ENCODE measurements at places on chromosomes 13 and 19.

- no peak for DNase-seq
Measured at GRCh38 chr19:38145623-38146022, 78.4 kb downstream of the DPF1 start.

- no peak for DNase-seq
Measured at GRCh38 chr19:4620675-4621074, 18.6 kb upstream of the TNFAIP8L1 start.

GRCh38 chr13:97191142-97191541, 31.0 kb upstream of the MBNL2 start:
- no peak for DNase-seq

GRCh38 chr13:114268344-114269280, 12.8 kb upstream of the UPF3A start:
- DNase-seq: no peak

DNA sequence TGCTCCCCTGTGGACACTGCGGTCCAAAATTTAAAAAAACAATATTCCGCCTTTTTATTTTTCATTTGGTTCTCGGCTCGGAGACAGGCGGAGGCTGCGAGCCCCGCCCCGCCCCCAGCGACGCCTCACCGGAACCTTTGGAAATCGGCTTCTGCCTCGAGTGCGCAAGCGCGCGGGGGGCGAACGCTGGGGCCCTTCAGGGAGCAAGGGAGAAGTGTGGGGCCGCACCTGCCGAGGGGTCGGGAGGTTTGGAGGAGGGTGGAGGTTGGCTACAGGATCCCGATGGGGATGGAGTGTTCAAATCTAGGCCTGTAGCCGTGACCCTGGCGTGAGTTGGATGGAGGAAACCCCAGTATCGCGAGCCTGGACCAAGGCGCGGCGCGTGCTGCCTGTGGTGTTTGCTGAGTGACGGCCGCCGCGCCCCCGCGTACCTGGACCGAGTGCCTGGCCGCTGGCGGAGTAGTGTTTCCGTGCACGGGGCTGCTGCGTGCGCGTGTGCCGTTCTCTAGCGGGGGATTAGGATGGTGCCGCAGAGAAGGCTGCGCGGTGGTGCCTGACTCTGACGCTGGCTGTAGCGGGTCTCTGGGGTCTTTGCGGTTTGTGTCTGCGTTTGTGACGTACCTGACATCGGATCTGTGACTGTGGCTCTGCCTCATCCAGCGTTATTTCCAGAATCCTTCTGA, 565 bp upstream of the ZFP30 start:
- peak; percentile 60 for DNase-seq

GRCh38 chr19:3591876-3592613, 6.8 kb downstream of the GIPC3 start:
- DNase-seq: no peak

- no peak for DNase-seq
Measured at GRCh38 chr19:51144482-51145045, 2.5 kb downstream of the SIGLEC7 start.

GRCh38 chr19:7534531-7535046, 928 bp upstream of the PNPLA6 start:
- no peak for DNase-seq

- no peak for DNase-seq
Measured at GRCh38 chr13:113666329-113666670, 719 bp upstream of the GRK1 start.

- no peak for DNase-seq
Measured at GRCh38 chr13:46896341-46897137, at the start of gene HTR2A. Gene HTR2A (minus strand): TSS chr13:46897053. CDS start chr13:46895906, 1,147 bp downstream.

GRCh38 chr13:48528720-48529119, 4.2 kb downstream of the RCBTB2 start:
- DNase-seq: no peak

DNA sequence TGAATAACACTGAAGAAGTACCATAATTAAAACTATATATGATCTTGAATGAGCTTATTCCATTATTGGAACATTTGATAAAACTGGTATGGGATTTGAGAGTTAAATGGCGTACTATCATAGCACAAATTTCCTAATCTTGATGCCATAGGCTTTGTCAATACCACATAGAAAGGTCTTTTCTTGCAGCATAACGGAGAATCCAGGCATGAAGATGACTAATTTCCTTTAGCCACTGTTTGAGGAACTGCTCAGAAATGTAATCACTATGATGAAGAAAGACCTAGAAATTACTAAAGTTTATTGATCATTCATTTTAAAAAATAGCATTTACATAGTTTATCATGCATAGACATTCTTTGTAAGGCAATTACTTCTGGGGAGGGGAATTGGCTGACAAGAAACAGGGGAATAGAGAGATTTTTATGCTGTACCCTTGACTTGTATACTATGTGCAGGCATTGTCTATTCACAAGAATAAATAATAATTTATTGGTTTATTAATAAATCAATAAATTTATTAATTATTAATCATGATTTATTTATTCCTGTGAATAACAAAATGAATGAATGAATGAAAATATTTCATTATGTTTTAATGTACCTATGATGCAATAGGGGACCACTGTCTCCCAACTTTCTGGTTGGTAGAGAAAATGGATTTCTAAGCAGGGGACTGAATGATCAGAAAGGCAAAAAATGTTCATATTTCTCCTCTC, 2676.6 kb downstream of the PCDH9 start:
- no peak for DNase-seq

DNA sequence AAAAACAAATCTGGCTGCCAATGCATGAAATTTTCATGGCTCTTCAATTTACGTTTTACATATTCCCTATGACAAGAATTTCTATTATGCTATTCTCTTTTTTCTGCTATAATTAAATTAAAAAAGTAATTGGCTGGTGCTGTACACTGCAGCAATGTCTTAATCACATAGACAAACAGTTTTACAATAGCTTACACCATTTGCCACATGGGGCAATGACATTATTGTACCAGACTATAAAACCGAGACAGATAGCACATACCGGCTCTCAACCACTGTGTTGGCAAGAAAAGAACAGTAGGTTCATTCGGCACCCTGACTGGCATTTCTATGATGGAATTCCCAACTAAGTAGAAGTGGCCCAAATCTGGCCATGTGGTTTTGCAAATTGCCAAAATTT, 67.7 kb downstream of the DACH1 start:
- no peak for DNase-seq

- DNase-seq: no peak
Measured at GRCh38 chr13:78779608-78780007, 120.7 kb upstream of the OBI1 start.

GRCh38 chr13:74025369-74025768, 108.8 kb downstream of the KLF12 start:
- DNase-seq: no peak

- DNase-seq: peak; percentile 83
Measured at GRCh38 chr19:2084993-2085720, 11.0 kb downstream of the MOB3A start.

DNA sequence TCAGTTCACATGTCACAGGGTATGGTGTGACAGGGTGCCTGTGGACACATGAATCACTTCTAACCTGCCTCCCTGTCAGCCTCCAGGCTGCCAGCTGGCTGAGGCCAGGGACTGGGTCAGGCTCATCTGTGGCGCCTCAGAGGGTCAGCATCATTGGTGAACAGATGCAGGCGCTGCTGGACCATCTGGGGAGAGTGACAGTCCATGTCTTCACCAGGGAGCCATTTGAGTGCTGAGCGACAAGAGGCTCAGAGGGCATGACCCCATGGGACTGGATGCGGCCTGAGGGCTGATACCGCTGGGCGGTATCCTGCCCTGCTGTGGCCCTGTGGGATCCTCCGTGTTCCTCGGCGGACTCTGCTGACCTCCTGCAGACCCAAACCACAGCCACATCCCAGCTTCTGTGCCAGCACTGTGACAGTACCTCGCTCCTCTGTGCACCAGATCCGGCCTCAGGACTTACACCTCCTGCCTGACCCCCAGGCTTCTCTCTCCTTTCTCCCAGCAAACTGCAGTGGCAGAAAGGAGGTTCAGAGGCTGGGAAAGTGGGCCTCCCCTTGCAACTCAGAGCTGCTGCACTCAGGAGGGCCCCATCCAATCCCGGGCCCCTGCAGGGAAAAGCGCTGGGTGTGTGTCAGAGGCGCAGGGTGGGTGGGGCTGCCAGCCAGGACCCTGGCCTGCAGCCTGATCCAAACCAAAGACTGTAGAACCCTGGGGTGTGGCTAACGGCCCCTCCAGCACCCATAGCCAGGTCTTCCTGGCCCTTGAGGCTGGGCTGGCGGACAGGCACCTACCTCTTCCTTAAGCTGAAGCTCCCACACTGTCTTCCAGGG, 10.2 kb downstream of the ACTMAP start:
- no peak for DNase-seq

DNA sequence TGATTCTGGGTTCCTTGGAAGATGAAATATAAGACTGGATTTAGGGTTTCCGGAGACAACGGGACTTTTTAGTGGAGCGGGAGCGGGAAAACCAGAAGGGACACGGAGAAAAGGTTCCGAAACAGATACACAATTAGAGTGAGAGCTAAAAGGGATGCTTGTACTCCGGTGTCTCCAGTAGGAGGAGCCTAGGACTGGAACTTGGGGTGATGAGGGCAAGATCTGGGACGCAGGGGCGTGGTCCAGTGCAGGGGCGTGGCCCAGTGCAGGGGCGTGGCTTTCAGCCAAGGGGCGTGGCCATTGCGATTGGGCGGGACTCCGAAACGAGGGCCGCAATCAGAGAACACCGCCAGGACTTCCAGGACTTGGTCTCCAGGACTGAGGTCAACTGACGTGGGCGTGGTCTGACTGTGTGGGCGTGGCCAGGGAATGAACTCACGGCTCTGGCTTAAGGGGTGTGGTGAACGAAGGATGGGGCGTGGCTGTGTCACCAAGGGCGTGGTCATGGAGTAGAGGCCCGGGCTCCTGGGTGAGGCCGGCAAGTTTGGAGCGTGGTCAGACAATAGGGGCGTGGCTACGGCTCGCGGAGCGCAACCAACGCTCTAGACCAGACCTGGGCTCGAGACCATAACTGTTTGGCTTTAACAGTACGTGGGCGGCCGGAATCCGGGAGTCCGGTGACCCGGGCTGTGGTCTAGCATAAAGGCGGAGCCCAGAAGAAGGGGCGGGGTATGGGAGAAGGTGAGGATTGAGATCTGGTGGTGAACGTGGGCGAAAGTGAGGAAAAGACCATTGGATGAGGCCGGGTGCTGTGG, at the start of gene DKKL1:
DKKL1 (plus strand) TSS at position 610 of the 815 bp plus-strand sequence; CDS start at position 732, 122 bp downstream.
- DNase-seq: peak; percentile 66

- no peak for DNase-seq
Measured at GRCh38 chr19:22609630-22610029, 24.5 kb upstream of the ZNF492 start.

GRCh38 chr13:49958321-49958720, 22.2 kb upstream of the SPRYD7 start:
- DNase-seq: no peak

- DNase-seq: no peak
Measured at GRCh38 chr13:27857282-27857681, 62.5 kb upstream of the PDX1 start.

DNA sequence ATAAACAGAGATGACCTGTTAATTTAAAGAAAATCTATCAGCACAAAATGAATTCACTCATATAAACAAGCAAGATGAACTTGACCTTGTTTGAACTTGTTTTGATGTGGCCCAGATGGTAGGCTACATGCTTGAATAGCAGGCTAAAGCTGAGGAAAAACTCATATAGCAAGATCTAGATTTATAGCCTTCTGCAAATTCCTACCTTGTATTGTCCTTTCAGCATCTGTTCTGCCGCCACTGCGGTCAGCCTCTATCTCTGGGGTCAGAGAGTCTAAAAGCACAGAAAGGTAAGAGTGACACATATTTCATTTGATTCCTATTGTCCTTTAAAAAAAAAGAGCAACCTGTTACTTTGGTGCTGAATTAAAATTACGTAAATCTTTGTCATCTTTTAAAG, 392.1 kb downstream of the DACH1 start:
- no peak for DNase-seq

- DNase-seq: no peak
Measured at GRCh38 chr19:36163813-36164212, 11.6 kb upstream of the COX7A1 start.

GRCh38 chr13:29472332-29472961, 123.0 kb downstream of the SLC7A1 start:
- peak; percentile 30 for DNase-seq

- DNase-seq: no peak
Measured at GRCh38 chr13:45768656-45769479, 66.7 kb downstream of the CBY2 start.

DNA sequence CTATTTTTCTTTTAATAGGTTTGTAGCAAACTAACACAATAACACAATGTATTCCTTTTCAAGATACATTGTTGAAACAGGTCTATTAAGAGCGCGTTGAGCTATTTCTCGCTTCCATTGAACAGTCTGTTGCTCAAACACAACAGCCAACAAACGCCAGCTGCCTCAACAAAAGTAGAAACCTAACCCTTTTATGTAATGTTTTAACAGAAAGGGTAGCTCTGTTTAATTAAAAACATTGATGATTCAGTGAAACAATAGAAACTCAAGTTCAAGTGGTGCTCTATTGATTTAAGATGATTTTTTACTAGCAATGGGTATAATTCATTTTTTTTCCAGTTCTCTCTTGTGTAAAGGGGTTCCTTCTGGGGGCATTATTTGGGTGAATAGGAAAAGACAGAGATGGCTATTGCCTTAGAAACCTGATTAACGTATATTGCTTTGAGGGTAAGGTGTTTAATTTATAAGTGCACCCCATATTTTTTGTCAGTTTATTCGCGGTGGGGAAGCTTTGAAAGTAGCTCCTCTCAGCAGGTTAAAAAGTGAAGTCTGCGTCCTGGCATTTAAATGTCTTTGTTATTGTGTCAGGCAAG, 14.9 kb downstream of the ZIC2 start:
- no peak for DNase-seq

DNA sequence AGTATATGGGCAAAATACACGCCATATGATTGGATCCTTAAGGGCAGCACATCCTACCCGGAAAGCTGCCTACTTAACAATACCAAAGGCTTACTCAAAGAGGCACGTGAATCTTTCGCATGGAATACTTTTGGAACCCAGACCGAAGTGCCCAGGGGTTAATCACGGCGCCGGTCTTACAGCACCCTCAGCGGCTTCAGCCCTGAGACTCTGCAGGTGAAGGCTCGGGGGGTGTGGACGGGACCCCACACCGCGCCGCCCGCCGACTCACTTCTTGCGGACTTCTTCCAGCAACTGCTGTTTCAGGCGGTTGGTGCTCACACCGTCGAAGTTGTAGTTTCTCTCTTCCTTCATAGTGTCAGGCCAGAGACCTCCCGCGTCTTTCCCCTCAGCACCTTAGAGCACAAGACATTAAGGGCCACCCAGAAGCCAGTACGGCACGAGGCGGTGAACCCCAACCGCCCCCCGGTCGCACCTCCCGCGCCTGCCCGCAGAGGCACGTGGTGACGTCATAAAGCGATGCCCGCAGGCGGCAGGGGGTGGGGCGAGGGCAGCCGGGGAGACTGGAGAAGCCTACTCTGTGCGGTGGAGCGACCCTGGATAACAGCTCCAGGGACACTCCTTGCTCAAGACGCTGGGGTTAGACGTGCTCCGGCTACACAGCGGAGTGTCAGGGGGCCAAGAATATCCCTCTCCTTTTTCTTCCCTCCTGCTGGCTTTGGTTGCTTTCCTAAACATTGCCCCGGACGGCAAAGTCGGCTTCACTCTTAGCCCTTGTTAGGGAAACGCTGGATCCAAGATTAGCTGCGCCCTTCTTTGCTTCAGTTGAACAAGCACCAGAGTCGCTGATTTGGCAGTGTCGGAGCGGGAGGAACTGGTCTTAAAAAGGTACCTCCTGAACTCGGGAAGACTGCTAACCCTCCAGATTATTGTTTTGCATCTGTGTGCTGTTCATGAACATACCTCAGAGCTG, at the start of gene CCDC169:
CCDC169 (minus strand) TSS at position 449 of the 973 bp plus-strand sequence; CDS start at position 354, 95 bp downstream.
- peak; percentile 13 for DNase-seq

- no peak for DNase-seq
Measured at GRCh38 chr13:106597749-106598395, 29.9 kb upstream of the ARGLU1 start.
